ENCODE measurements at places on chromosomes 12 and 14.

DNA sequence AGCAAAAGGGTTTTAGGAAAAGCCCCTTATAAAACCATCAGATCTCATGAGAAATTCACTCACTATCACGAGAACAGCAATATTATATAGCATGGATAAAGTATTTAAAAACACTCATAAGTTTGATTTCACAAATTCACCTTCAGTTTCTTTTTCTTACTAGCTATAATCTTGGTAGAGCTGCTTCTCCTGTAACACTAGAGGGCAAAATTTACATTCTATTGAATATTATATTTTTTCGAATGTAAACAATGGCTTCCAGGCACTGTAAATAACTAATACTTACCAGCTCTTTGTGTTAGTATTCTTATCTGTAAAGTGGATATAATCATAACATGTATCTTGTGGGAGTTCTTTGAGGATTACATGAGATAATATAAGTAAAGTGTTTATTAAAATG, 259.6 kb downstream of the CCER1 start:
- DNase-seq = no peak

- DNase-seq = no peak
Observed at GRCh38 chr12:12216349-12217017, 50.4 kb downstream of the LRP6 start.

GRCh38 chr12:25957793-25958427, 572 bp upstream of the RASSF8 start:
- peak; percentile 65 for DNase-seq

- no peak for DNase-seq
Observed at GRCh38 chr12:68264857-68265256, 11.5 kb upstream of the IL22 start.

DNA sequence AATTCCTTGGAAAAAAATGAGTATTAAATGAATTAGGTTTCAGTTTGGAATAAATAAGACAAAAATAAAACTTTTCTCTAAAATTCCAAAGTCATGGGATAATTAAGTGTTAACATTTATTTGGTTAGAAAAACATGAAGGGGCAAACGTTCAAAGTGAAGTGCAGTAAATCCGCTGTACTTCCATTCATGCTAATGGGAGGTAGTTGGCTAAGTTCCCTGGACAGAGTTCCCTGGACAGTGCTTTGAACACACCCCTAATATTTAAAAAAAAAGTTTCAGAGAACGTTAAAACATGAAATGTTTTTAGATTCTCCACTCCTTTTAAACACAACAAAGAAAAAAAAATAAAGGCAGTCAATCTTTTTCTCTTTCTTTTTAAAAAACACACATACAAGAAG, 16.3 kb downstream of the ALX1 start:
- no peak for DNase-seq

- peak; percentile 36 for DNase-seq
Observed at GRCh38 chr12:123237646-123238329, 4.6 kb downstream of the MTRFR start.

DNA sequence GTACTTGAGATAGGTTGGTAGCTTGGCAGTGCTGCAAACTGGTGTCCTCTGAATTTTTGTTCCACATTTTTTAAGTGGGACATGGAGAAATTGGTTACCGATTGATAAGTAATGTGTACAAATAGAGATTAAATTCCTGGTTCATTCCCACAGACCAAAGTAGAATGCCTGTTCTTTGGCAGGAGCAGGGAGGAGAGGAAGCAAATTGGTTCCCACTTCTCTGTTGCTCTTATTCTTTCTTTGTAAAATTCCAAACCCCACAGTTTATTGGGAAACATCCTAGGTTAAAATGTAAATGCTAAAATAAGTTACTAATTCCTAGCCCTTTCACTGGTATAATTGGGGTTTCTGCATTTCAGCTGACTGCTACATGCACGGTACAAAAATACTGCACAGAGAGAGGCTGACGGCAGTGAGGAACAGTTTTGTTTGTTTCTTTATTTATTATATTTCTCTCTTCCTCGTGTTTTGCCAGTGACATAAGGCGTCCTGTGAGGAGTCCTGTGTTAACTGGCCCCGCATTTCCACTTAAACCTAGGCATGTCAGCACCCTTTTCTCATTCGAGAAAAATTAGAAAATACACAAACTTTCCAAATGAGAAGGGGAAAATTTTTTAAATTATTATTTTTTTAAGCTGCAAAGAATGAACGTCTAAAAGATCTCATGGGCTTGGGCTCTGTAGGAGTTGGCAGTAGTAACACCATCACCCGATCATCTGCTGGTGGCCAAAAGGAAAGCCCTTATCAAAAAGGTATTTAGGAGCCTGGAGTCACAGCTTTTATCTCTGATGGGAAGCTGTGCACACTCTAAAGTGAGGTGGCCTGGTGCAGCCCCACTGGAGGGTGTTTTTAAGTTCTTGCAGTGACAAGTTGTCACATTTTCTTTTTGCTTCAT, 25.4 kb upstream of the BCL7A start:
- no peak for DNase-seq

DNA sequence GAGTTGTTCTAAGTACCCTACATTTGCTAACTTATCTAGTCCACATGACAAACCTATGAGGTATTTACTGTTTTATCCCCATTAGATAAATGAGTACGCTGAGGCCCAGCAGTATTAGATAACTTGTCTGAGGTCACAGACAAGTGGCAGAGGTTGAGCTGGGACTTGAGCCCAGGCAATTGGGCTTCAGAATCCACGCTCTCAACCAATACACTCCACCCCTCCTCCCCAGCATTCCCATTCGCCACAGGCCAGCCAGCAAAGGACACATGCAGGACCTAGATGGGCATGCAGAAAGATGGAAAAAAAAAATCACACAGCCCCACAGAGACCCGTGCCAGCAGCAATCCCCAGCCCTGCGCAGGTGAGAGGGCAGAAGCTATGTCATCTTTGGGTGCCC, 12.4 kb downstream of the HDAC7 start:
- DNase-seq = no peak

- peak; percentile 84 for DNase-seq
Observed at GRCh38 chr14:54147282-54147681, 190.7 kb upstream of the BMP4 start.

DNA sequence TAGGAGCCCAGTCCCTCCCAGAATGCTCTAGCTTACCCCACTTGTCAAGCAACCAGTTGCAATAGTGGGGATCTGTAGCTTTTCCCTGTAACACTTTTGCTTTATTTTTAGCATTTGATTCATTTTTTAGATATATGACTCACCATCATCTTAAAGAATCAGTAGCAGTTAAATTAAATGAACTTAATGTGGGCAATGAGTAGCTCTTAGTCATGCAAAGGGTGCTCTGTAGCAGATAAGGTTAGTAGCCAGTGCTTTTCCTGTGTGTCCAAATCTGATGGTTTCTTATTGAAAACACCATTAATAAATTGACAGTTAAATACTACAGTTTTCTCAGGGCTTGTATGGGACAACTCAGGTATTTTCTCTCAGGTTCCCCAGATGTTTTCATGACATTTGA, 311.8 kb downstream of the RERGL start:
- no peak for DNase-seq

DNA sequence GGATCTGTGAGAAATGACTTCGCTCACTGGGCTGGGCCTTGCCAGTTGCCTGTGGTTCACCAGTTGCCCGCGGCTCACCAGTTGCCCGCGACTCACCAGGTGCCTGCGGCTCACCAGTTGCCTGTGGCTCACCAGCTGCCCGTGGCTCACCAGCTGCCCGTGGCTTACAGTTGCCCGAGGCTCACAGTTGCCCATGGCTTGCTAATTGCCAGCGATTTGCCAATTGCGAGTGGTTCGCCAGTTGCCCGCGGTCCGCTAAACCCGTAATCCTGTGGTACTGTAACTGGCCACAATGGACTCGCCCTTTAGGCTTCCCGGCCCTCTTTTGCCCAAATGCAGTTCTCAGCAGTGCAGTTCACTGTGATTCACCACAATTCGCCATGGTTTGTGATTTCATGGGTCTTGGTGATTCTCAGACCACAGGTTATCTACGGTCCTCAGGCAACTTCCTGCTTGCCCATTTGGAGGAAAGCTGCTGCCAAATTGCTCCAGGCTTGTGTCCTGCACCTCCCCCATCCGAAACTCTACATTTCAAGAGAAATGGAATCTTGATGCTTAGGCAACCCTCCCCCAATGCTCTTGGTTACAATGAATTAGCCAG, 15.0 kb upstream of the MEG3 start:
- no peak for DNase-seq

DNA sequence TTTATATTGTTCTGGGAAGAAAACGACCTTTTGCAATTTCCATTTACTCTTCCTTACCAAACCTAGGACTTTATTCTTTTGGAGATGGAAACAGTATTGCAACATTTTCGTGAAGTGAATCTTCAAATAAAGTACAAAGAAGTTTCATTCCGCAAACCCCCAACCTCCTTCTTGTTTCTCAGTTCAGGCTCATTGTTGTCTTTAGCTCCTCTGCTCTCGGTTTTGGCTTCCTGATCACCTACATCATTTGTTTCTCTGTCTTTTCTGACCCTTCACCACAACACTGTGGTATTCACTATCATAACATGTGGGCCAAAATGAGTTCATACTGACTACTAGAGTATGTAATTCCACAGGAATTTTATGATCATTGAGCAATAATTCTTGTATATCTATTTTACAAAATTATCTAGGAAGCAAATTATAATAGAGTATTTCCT, 266.8 kb downstream of the ADAMTS20 start:
- DNase-seq = peak; percentile 98

- no peak for DNase-seq
Observed at GRCh38 chr12:71967211-71967610, 28.6 kb downstream of the TPH2 start.

- no peak for DNase-seq
Observed at GRCh38 chr12:103547929-103548328, 39.1 kb upstream of the STAB2 start.

DNA sequence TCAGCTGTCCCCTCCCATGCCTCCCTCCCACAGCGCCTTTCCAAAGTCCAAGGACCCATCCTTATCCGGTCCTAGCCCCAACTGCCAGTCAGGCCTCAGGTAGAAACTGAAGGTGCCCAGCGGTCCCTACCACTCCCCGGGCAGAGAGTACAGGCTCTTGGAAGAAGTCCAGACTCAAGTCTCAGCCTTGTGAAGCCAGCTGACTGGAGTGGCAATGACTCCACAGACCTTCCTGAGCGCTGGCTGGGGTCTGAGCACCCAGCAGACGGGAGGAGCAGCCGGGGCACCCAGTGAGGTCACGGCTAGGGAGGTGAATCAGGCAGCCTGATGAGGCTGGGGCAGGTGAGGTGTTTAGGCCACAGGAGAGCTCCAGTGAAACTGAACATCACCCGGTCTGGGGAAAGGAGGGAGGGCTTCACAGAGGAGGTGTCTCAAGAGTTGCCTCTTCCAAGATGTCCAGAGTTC, 60.0 kb downstream of the ITPK1 start:
- no peak for DNase-seq

- peak; percentile 10 for DNase-seq
Observed at GRCh38 chr12:132285991-132286681, 43.3 kb downstream of the GALNT9 start.

- DNase-seq = no peak
Observed at GRCh38 chr14:99427632-99428300, 52.9 kb downstream of the SETD3 start.

GRCh38 chr12:116332705-116333380, 55.4 kb upstream of the MED13L start:
- no peak for DNase-seq

GRCh38 chr12:11771356-11771755, 121.9 kb downstream of the ETV6 start:
- no peak for DNase-seq

DNA sequence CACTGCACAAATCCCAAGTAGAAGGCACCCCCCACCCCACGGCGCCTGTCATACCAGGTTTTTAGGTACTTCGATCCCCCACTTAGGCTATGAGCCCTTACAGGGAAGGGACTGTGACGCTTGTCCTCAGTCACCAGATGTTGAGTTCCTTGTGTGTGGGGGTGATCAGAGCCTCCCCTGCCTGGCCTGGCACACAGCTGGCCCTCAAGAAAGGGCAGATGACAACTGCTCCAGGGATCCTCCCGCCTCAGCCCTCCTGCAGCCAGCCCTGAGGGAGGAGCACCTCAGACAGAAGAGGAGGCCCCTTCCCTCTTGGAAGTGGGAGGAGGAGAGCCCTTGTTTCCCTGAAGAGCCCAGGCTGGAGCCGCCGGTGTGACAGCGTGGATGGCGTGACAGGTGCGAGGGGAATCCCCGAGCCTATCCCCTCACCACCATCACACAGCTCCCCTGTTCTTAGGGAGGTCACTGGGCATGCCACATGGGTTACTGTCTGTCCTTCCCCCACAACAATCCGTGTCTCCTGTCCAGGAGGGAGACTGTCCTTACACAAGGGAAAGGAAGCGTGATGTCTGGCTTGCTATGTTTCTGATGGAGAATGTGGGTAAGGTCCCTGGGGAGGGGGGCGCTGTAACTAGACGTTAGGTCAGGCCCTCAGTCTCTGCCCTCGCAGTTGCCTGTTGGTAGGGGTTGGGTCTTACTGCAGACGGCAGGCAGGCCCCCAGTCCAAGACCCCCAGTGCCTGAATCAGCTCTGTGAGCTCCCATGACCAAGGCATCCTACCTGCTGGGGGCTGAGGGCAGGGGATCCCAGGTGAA, 31.4 kb downstream of the P2RX4 start:
- DNase-seq = no peak

GRCh38 chr12:94073441-94074051, 74.8 kb upstream of the PLXNC1 start:
- no peak for DNase-seq

GRCh38 chr12:88241862-88242570, 99.9 kb downstream of the TMTC3 start:
- peak; percentile 96 for DNase-seq

- no peak for DNase-seq
Observed at GRCh38 chr12:68967046-68967445, 34.1 kb upstream of the CPM start.

DNA sequence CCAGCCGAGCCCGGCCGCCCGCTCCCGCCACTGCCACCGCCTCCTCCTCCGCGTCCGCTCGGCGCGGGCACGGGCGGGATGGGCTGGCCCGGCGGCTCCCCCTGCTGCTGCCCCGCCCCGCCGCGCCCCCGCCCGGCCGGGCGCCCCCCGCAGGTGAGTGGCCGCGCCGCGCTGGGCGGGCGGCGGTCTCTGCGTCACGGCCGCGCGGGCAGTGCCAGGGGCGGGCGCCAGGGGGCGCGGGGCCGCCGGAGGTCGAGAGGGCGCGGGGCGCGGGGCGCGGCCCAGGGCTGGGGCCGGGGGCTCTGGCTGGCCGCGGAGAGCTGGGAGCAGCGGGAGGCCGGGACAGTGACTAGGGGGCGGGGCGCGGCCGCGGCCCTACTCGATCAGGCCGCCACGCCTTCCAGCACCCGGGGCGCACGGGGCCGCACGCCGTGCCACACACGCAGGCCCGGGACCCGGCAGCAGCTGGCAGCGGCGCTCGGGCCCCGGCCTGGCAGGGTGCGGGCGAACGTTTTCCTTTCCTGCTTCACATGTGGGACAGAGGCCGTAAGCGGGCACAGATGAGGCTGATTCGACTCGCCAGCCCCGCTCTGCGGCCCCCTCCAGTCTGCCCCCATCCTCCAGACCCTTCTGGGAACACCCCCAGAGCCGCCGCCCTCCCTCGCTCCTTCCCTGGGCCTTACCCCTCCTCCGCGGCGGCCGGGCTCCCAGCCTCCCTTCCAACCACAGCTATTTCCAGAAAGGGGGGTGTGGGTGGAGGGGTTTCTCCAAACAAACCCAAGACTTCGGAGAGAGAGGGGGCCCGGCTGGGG, 2.4 kb upstream of the TNS2 start:
- DNase-seq = no peak

Measured in non-pigmented ciliary epithelial cell (primary cell).